Gastrocnemius medialis (tissue), 4 donors: ENCODE measurements at places on chromosomes 2 and 18. TPM values are rescaled to one million over a fixed set of nuclear protein-coding genes. Genes with fewer than 3 reads are reported as not detected.

DNA sequence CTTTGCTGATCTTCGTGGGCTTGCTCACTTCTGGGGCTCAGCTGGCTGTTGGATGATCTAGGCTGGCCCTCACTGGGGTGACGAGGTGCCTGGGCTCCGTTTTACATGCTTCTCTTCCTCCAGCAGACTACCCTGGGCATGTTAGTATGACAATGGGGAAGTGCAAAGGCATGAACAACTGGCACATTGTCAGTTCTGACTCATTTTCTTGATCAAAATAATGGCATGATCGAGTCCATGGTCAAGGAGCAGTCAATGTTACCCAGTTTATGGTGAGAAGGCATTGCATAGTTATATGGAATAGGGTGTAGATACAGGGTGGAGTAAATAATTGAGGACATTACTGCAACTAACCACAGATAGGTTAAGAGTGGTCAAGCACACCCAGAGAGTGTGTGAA, 10.0 kb upstream of the UPP2 start:
- DNase-seq = no peak

Gene KCNK3
- 0.91 TPM for total RNA-seq

- no peak for DNase-seq
These were observed 140.6 kb downstream of the EML6 start for GRCh38 chr2:54864096-54864495.

DNA sequence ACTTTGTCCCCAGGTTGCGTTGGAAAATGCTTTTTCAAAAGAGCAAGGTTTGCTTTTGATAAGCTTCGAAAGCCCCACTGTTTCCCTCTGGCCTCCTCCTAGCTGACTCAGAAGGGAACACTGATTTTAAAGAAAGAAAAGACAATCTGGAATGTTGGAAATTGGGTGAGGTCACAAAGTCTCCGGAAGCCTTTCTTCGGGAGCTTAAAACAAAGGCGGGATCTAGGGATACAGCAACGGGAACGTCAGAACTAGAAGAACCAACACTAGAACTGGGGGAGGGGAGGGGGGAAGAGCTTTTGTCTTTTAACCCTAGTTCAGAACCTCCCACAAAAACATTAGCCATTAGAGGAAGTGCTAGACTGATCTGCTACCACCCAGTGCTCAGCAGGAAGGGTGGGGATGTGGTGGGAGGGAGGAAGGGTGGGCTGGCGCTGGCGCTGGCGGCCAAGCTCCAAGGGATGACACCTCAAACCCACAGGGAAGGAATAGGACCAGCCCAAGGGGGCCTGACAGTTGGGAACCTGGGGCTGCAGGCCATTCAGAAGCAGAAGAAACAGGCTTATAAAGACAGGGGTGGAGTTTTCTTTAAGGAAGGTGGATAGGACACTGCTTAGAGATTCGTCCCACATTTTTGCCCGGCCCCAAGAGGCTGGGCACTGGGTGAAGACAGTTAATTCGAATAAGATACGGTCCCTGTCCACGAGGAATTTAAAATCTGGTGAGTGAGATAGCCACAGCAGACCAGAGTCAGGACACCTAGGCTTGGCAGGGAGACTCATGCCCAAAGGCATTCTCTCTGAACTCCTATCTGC, 1.7 kb downstream of the TMSB10 start:
- DNase-seq = peak; percentile 51

DNA sequence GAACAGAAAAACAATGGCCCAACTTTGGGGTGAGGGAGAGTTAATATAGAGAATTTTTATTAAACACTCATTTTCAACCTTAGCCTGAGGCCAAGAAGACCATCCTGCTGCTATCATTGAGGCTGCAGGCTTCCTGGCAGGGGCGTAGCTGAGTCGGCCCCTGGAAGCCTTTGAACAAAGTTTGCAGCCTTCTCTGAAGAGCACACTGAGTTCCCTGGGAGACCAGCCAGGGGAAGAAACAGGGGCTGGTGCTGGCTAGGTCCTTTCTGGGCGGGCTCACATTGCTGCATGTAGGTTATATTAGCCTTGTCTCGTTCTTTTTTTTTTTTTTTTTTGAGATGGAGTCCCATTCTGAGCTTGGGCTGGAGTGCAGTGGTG, 126.8 kb upstream of the HS6ST1 start:
- no peak for DNase-seq

- DNase-seq = no peak
These were observed 98.1 kb downstream of the SETBP1 start for GRCh38 chr18:44778788-44779187.

GRCh38 chr2:192700934-192701333, 506.2 kb upstream of the TMEFF2 start:
- DNase-seq = no peak

DNA sequence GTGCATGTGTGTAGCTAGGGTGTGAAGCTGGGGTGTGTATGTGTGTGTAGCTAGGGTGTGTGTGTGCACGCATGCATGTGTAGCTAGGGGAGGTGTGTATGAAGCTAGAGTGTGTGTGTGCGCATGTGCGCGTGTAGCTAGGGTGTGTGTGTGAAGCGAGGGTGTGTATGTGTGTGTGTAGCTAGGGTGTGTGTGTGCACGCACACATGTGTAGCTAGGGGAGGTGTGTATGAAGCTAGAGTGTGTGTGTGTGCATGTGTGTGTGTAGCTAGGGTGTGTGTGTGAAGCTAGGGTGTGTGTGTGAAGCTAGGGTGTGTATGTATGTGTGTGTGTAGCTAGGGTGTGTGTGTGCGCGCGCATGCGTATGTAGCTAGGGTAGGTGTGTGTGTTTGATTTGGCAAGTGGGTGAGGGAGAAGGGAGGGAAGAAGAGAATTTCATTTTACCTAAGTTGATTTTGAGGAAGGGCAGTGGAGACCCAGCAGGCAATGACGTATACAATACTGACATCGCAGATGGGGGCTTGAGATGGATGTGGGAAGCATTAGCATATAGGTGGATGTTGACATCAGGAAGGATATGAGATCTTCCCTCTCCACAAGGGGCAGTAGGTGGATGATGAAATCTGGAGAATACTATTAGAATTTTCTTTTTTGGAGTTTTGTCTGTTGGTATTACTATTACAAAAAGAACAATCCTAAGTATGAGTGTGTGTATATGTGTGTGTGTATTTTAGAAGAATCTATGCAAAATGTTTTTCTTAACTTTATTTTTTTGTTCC, 70.7 kb downstream of the PRELID3A start:
- no peak for DNase-seq

DNA sequence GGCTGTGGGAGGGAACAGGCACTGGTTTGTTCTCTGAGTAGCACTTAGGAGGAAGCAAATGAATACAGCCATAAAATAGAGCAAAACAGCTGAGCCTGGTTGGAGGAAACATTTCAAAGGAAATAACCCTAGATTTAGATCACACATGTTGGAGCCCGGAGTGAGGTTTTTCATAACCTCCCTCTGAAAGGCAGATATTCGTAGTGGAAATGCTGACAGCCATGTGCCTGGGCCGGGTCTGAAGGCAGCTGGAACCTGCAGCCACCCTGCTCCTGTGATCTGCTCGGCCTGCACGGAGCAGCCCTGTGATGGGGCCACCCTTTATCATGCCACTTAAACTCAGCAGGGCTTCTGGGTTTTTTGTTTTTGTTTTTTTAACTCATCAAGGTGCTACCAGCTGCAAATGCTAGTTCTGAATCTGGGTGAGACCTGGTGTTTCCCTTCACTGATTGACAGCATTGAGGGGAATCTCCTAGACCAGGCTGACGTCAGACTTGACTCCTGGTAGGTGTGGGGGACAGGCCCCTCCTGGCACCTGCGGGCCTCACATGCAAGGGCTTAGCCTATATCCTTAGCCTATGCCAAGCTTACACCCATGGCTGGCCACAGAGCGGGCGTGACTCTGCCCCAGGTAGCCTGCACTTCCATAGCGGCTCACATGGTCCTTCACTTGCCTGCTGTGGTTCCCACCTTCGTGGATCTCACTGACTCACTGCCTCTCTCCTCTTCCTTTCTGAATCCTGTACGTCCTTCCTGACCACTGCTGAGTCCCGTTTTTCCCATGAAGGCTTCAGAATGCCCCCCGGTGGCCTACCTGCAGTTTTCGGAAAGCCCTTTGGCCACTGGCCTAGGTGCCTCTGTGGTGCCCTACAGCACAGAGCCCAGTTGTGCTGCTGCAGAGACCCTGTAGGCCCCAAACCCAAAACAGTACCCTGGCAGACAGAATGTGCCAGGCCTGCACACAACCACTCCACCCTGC, 217.3 kb downstream of the SEPTIN10 start:
- DNase-seq = no peak

- no peak for DNase-seq
These were observed 200.5 kb downstream of the KLHL29 start for GRCh38 chr2:23585273-23586170.

DNA sequence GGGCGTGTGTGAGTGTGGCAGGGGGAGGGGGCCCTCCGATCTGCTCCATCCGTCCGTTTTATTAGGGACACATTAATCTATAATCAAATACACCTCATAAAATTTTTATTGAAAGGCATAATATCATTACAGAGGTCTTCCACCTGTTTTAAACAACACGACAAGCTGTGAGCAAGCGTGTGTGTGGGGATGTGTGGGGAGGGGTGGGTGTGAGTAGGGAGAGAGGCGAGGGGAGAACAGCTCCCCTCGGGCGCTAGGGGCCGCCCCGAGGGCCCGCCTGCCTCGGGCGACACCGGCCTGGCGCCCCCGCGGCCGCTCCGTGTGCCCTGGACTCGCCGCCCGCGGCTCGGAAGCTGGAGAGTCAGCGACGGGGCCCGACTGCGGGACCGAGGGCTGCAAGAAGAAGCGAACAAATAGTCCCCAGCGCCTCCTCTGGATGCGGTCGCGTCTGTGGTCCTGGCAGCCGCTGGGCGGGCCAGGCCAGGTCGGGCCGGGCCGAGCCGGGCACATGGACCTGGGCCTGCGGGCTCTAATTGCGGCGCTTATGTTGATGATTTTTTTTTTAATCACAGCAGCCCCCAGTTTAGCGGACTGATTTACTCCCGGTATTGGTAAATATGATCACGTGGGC, 352 bp upstream of the HOXD9 start:
- DNase-seq = no peak

DNA sequence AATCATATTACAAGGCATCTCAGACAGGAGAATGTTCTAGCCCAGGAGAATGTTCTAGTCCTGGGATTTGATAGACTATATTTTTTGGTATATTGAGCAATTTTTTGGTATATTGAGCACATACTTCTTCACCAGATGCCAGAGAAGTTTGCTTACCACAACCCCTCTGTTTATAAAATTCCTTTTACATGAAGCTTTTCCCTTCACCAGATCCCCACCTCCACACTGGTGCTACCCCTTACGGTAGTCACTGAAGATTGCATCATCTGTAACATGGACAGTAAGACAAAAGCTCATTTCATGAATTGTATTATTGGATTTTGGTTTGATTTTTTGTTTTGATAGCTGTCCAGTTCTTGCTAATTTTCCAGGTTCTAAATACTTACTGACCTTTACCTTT, 7.2 kb upstream of the HNMT start:
- DNase-seq = no peak

DNA sequence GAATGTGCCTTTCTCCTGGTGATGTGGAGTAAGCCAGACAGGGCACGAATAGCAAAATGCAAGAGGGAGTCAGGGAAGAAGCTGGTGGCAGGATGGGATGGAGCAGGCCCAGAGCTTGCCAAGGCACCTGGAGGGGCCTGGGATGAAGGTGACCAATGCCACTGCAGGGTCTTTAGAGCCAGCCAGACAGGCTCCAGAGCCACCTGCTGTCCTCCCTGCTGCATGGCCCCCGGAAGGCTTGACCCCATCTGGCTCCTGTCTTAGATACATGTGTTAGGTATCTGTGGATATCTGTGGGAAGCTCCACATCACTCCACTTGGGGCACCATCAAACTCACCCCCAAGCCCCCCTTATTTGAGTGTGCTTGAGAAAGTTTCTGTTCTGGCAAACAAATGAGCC, 99.9 kb upstream of the ATL2 start:
- no peak for DNase-seq

DNA sequence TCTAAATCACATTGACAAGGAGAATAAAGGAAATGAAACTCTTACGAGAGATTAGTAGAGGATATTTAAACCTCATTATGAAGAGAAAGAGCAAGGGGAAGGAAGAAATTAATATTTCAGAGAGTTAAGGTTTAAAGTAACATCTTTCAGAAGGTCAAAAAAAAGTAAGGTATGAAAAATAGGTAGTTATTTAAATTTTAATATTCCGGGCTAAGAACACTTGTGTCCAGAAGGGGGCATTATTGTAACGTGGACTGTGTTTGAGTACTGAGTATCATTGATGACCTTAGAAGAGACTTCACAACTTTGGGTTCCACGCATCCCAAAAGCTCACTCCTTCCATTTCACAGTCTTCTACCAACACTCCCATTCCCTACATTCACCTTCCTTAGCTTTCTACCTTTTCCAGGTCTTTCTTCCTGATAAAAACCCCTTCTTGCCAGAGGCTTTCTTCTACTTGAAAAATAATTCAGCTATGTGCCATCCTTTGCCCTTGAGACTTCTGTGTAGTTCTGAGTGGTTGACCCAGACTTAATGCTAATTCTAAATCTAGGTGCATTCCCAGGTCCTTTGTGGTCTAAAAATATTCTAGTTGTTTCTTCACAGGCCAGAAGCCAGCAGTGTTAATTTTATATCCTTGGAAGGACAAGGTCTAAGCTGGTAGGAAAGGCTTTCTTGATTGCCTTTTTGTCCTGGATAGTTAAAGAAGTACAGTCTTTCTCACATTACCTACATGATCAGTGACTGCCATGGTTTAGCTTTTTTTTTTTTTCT, 16.5 kb downstream of the DYNC1I2 start:
- no peak for DNase-seq

DNA sequence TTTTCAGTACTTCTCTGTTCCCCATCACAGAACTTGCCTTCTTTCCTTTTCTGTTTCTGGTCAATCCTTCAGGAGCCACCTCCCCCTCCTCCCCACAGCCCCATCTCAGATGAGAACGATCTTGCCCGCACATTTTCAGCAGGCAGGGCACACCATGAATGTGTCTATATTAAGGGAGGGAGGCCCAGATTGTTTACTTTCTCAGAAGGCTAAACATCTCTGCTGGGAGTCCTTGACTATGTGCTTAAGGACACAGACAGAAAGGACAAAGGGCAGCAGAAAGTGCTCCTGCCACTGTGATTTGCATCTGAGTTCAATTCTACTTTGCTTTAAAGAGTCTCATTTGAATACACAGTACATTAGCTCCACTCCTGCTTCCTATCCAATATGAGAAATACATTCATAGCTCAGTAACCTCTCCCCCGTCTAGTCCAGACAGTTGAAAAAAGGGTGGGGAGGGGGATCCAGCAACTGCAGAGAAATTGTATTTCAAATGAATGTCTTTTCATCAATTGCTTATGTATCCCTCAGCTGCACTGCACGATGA, 175.0 kb upstream of the PARD3B start:
- DNase-seq = no peak

- DNase-seq = no peak
These were observed 60.6 kb downstream of the ETAA1 start for GRCh38 chr2:67457699-67458098.

GRCh38 chr18:62771494-62772270, 56.3 kb downstream of the PHLPP1 start:
- DNase-seq = no peak

Gene DTNB
- 3.2 TPM for total RNA-seq

GRCh38 chr18:52596748-52597435, 256.9 kb downstream of the DCC start:
- DNase-seq = no peak

Gene SLC4A3
- 0.25 TPM for total RNA-seq
